ENCODE measurements at places on chromosomes 2 and 18.

- DNase-seq: no peak
These were observed 245.0 kb upstream of the NT5C1B start for GRCh38 chr2:18834341-18834740.

- DNase-seq: no peak
These were observed 34.8 kb upstream of the RND3 start for GRCh38 chr2:150522269-150522668.

DNA sequence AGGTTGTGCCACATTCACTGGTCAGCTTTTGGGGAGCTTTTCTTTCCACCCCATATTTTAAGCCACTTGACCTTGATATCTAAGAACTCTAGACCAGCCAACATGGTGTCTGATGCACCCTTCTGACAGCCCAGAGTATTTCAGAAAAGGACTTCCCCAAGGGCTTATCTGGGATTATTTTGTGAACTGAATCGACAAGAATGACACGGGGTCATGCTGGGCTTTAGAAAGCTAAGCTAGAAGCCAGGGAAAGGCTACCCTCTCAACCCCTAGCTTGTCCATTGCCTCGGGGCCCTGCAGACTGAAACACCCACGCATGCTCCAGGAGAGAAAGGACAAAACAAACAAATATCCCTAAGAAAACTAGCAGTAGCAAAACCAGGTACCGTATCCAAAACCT is 16.0 kb downstream of the SLC4A5 start:
- no peak for DNase-seq

- DNase-seq: no peak
These were observed 591.2 kb downstream of the RNF144A start for GRCh38 chr2:7508296-7508943.

DNA sequence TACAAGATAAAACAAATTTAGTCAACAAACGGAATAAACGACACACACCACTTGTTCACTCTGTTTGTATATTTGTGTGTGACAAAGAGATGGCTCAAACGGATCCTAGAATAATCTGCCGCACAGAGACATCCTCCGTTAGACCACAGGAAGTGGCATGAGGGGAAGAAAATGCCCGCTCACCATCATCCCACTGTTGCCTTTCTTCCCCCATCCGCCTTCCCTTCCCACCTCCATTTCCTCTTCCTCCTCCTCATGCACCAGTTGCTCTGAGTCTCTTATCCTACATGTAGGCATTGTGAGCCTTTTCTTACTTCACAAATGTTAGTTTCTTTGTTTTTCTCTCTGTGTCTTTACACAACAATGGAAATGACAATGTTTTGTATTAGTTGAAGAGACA is 228.5 kb upstream of the SMIM21 start:
- no peak for DNase-seq

GRCh38 chr2:150653351-150653750 is 165.9 kb upstream of the RND3 start:
- no peak for DNase-seq

DNA sequence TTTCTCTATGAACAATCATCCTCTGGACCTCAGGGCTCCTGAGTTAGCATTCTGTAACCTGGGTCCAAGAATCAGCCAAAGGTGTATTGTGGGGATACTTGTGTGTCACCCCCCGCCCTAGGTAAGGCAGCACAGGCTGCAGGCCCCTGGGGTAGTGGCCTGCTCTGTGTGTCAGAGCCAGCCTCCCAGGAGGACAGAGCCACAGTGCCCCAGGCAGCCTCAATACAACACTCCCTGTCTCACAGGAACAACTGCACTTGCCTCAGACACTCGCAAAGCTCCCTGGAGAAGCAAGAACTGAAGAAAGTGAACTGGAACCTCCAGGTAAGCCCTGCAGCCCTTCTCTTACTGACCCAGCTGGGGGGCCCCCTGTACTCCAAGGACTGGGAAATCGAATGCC is 121.3 kb upstream of the PPP1CB start:
- no peak for DNase-seq

GRCh38 chr2:212987492-212987891 is 163.9 kb downstream of the IKZF2 start:
- no peak for DNase-seq

- no peak for DNase-seq
These were observed 286.2 kb downstream of the ARL6IP6 start for GRCh38 chr2:153004627-153005026.

DNA sequence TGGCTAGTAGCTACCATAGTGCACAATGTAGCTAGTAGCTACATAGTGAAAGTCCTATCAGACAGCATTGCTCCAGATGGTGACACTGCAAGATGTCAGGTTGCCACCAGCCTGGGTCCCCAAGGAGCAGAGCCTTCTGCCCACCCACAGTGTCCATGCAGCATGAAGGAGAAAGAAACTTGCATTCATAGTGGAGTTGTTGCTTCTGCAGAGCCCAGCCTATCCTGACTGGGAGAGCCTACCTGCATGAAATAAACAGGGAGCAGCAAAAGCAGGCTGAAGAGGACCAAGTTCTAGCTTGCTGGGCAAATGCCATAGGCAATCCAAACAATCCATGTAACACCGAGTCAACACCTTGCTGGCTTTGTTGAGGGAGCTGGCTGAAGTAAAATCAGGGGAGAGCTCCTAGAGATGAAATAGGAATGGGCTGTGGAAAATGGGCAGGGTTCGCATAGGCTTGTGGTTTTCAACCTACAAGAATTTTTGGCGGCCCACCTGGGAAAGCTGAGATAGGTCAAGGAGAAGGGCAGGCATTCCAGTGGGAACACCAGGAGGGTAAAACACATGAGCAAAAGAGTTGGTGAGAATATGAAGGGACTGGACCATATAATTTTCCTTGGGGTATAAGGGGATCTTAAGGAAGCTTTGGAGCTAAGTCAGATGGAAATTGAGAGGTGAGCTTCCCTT is 195.8 kb downstream of the CYP26B1 start:
- DNase-seq: no peak

DNA sequence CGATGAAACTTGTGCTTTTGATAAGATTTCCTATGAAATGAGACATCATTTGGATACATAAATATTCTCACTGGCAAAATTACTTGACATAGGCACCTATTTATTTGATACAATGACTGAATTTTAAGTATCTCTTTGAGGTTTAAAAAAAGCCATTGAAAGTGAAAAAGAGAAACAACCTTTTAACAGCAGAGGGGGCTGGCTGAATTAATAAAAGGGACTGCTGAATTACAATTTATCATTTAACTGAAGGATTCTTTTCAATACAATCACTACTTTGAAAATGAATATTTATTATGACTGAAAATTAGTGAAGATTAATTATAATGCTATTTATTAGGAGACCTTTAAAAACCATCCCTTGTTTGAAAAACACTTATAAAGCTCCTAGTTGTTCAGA is 335.3 kb downstream of the DLGAP1 start:
- DNase-seq: no peak

- no peak for DNase-seq
These were observed 1135.8 kb upstream of the ACVR2A start for GRCh38 chr2:146709004-146709403.

- DNase-seq: no peak
These were observed 4.0 kb upstream of the BIN1 start for GRCh38 chr2:127110985-127111384.

GRCh38 chr2:212998626-212999359 is 152.6 kb downstream of the IKZF2 start:
- no peak for DNase-seq

- no peak for DNase-seq
These were observed 38.7 kb downstream of the PKDCC start for GRCh38 chr2:42086500-42086953.
